Right ventricle myocardium superior (tissue), 1 donor: ENCODE measurements at places on chromosomes 4 and X.

GRCh38 chr4:47662975-47663374 is 174.9 kb downstream of the CORIN start:
- DNase-seq = no peak

GRCh38 chrX:139890991-139891700 is 41.7 kb downstream of the ATP11C start:
- no peak for DNase-seq

DNA sequence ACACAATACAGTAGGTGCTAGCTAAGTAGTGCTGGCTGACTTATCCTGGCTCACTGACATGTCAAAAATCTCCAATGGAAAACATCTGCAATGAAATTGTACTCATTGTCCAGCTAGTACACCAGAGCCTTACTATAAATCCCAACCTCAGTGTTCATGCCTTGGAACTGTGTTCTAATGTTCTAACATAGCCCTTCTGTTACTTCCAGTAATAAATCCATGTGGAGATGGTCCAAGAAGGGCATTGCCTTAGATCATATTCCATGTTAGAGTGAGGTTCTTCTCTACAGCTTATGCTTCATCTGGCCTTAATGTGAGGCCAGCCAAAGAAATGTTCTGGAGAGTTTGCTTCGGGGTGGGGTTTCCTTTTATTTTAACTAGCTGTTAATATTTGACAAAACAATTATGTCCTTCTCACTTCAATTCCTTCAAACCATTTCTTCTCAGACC is 25.1 kb downstream of the ENOX2 start:
- no peak for DNase-seq

GRCh38 chr4:38463268-38463958 is 200.6 kb upstream of the KLF3 start:
- DNase-seq = no peak
